ENCODE measurements at places on chromosomes 1 and 21.

GRCh38 chr21:25934771-25935224, 200.0 kb downstream of the GABPA start:
- DNase-seq, result peak; percentile 94

DNA sequence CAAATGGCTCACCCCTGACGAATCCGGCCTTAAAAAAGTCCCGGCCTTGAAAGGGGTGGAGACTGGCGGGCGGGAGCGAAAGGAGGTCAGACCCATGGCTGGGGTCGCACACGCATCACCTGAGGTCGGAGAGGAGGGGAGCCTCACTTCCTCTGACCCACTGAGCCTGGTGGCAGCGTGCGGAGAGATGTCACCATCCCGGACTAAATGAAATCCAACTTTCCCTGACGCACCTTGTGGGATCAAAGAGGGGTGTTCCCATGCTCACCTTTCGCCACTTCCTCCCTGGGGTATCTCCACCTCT, 709 bp upstream of the SLC41A1 start:
- peak; percentile 53 for DNase-seq

GRCh38 chr1:179883040-179883744, 1.1 kb downstream of the TOR1AIP1 start:
- no peak for DNase-seq

GRCh38 chr1:169624912-169625311, 5.0 kb downstream of the SELP start:
- no peak for DNase-seq

GRCh38 chr1:55716151-55716550, 501.0 kb upstream of the USP24 start:
- DNase-seq, result no peak

DNA sequence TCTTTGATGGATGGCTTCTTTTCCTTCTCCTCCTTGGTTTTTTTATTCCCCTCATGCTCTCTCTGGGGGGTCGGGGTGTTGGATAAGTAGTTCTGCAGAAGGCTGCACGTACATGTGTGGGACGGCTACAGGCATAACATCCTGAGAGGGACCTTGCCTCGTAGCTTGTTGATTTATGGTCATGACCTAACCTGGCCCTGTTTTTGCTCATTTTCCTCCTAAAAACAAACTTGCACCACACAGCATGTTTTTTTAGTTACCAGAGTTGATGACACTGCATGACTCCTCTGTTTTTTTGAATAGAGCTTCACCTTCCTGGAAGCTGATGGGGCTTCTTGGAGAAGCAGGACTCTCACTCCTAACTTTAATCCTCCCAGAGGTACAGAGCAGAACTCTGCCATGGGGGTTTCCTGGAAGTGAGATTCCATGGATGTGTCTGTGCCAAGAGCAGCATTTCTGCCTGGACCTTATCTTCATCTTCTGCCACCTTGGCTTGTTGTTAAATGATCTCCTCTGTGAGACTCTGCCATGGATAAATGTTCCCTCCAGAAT, 114.7 kb downstream of the PAPPA2 start:
- peak; percentile 14 for DNase-seq

- no peak for DNase-seq
Measured at GRCh38 chr1:213260311-213261075, 209.5 kb downstream of the RPS6KC1 start.

DNA sequence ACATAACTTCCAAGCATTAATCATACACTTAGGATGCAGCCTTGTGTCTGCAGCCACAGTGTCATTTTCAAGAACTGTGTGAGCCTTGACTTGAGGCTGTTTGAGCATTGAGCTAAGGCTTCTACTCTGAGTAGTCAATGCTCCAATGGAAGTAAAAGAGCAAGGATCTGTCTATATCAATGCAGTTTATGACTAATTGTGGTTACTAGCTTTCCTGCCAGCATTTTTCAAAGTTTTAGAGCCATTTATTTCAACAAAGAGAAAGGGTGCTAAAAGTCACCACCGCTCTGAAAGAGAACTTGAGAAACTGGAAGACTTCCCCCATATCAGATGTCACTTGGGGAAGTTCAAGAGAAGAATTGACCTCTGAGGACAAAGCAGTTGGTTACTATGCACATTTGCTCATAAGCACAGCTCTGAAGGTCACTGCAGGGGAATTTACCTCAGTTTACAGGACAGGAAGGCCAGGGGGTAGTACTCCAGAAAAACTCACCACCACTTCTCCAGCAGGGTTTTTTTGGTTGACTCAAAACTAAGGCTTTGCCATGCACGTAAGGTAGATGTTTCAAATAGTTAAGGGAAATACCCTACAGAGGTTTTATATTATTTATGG, 24.5 kb upstream of the RGS1 start:
- DNase-seq, result peak; percentile 90

DNA sequence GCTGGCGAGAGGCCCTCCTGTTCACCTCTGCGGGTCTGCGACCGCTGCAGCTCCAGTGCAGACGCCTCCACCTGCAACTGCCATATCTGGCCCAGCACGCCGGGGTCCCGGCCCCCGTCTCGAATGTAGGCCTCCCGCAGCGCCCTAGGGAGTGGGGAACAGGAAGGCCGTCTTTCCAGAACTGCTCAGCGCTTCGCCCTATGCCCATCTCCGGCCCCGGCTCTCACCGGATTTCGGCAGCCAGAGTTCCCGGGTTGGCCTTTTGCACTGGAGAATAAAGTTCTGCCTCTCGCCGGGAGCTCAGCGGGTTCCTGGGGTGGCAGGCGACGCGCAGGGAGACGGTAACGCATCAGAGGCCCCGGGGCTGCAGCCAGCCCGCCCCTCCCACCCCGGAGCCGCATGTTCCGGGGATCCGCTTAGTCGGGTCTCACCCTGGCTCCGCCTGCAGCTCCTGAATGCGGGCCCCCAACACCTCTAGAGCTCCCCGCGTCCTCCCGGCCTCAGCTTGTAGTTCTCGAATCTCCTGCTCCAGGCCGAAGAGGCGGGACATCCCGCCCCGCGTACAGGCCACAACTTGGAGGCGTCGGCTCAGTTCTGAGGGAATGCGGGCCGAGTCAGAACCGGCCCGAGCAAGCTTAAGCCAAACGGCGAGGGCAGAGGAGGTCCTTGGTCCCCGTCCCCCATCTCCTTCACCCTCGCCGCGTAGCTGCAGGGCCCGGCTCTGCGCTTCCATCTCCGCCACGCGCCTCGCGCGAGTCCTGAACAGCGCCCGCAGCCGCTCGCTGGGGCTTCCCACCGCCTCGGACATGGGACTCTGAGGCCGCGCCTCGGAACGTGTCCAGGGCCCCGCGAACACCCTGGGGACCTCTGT, 1.1 kb downstream of the CCDC17 start:
- DNase-seq, result no peak

DNA sequence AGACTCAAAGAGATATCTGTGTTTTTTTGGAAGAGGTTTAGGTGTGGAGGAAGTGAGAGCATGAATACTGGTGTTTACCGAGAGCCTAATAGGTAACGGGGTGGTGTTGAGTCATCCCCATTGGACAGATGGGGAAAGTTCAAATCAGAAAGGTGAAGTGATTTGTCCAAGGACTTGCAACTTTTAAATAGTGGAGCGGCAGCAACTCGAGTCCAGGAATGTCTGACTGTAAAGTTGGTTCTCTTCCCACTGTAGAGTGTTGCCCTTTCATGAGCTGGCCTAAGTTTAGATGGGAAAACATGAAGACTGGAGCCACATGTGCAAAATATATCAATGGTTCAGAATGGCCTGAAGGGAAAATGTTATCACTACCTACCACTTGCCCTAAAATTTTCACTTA, 125.7 kb downstream of the LYPLAL1 start:
- no peak for DNase-seq

DNA sequence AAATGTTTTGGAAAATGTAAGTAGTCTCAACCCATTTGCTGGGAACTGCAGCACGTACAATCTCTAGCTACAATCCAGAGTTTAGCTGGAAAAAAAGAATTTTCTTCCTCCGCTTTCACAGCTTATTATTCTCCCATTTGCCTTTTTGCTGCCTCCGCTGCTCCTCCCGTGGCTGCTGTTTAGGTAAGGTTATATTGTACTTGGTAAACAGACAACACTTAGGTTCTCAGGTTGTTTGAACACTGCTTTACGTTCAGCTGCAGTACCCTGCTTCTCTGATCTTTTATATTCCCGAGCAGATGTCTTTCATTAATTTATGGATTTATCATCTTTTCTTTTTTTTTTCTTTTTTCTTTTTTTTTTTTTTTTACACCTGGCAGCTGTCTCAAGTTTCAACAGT, 14.3 kb downstream of the PROX1 start:
- DNase-seq, result no peak
